ENCODE measurements at places on chromosomes 5 and 9. TPM values are rescaled to one million over a fixed set of nuclear protein-coding genes. Genes with fewer than 3 reads are reported as not detected.

The AK6 gene
- total RNA-seq, result 30.1 TPM

The PCDHA10 gene
- 0.07 TPM for total RNA-seq

The GNA14 gene
- 3.3 TPM for total RNA-seq

The SPINK7 gene
- not detected for total RNA-seq

The ANKRD33B gene
- 4.4 TPM for total RNA-seq

The GNAQ gene
- 61.8 TPM for total RNA-seq

The IL13 gene
- not detected for total RNA-seq

The CSF2 gene
- not detected for total RNA-seq

The FYB1 gene
- total RNA-seq, result 0.44 TPM

The UNC5A gene
- 0.22 TPM for total RNA-seq

The TRPM3 gene
- total RNA-seq, result 0.33 TPM

The RECK gene
- total RNA-seq, result 14.5 TPM

The KIAA1958 gene
- 5.0 TPM for total RNA-seq

The GABRP gene
- 0.66 TPM for total RNA-seq

The NDUFS4 gene
- total RNA-seq, result 76.2 TPM

The CCIN gene
- total RNA-seq, result 0.22 TPM

The IRX1 gene
- not detected for total RNA-seq

The FAM78A gene
- 26.6 TPM for total RNA-seq

The CDC14B gene
- total RNA-seq, result 0.74 TPM

The SPINK5 gene
- 0.91 TPM for total RNA-seq

The PIP5K1B gene
- 0.27 TPM for total RNA-seq

The FOXB2 gene
- total RNA-seq, result not detected

The GRIN3A gene
- not detected for total RNA-seq

The PALM2AKAP2 gene
- not detected for total RNA-seq

The FAM221B gene
- not detected for total RNA-seq

The PCDHA8 gene
- not detected for total RNA-seq

The DEPDC1B gene
- 18.7 TPM for total RNA-seq

The FUT7 gene
- total RNA-seq, result not detected

The DDX4 gene
- not detected for total RNA-seq

The INSL6 gene
- total RNA-seq, result not detected

The NCS1 gene
- 77.4 TPM for total RNA-seq

The IGFBPL1 gene
- not detected for total RNA-seq

The IL5 gene
- total RNA-seq, result not detected

The SPATA31E1 gene
- not detected for total RNA-seq

The PCDHGA1 gene
- 0.22 TPM for total RNA-seq

The TAF11L5 gene
- not detected for total RNA-seq

The SLC35D2 gene
- total RNA-seq, result 28.4 TPM

The TXNDC8 gene
- not detected for total RNA-seq

Data from endothelial cell of umbilical vein (primary cell).